Caco-2 (cell line): ENCODE measurements at places on chromosomes 13 and 19. TPM values are rescaled to one million over a fixed set of nuclear protein-coding genes. Genes with fewer than 3 reads are reported as not detected.
A peak's percentile ranks its signal among the peaks of the same experiment; 100 is the strongest.

DNA sequence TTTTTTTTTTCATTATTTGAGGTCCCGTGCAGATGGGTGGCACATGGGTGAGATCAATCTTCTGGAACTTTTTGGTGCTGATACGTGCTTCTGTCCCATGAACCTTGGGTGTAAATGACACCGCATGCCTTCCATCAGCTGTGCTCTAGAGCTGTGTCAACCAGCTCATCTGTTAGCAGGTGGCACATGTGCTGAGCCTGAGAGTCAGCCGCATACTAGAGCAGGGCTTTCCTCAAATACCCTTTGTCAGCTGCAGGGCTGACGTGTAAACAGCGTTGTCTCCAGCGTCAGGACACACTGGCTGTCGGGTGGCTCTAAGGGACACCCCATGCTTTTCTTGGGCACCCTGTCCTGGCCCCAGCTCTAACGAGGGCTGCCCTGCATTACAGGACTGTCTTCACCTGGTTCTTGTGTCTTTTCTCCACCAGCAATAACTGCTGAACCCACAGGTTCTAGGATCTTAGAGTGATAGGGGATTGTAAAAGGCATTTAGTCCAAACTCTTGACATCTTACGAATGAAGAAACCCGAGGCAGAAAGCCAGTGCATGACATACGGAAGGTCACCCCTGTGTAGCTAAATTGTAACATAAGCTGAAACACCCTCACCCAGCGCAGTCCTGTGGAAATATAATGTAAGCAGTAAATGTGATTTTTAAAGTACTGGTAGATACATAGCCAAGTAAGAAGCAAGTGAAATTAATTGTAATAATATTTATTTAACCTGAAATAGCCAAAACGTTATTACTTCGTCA, 119.5 kb downstream of the LRCH1 start:
- no peaks in the 10 kb centered on the region; the same call in 1 of the 2 replicates for H3K36me3 ChIP-seq
- no peaks in the 10 kb centered on the region for H3K27me3 ChIP-seq
- H3K4me3 ChIP-seq, result no peak overlapping the region
- no peak for DNase-seq
- peaks cover 25% of the 10 kb centered on the region for H3K4me1 ChIP-seq

The THSD8 gene
- 23.9 and 25.9 TPM in 2 replicates for total RNA-seq

DNA sequence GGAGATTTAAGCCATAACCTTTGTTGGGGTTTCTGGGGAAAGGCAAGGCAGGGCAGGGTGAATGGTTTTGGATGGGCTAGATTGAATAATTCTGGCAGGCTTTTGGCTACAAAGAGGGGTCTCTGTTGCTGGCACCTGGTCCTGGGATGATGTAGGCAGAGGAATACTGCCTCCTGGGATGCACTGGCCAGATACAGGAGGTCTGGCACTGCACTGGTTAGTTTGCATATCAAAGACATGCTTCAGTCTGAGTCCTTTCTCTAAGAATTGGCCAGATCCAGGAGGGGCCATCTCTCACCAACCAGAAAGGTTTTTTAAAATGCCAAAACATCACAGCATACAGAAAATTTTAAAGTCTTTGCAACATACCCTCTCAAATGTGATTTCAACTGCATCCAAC, 8.0 kb upstream of the MEDAG start:
- no peaks in the 10 kb centered on the region for H3K4me1 ChIP-seq
- no peak overlapping the region for H3K4me3 ChIP-seq
- H3K36me3 ChIP-seq, result no peaks in the 10 kb centered on the region
- no peak overlapping the region for H3K27ac ChIP-seq
- H3K27me3 ChIP-seq, result peaks cover 3% of the 10 kb centered on the region
- no peak for DNase-seq

DNA sequence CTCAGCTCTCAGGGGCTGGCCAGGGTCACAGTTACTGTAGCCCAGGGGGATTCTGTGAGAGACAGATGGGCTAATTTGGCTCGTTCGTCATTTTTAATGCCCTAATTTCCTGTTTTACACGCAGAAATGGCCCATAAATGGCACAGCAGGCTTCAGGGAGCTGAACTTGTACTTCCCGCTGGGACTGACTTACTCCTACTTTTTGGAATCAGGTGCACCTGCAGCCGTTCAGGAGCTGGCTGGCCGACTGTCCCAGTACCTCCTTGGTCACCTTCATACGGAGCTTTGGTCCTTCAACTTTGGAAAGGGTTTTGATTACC, 62.4 kb upstream of the URI1 start:
- no peaks in the 10 kb centered on the region for H3K4me1 ChIP-seq
- H3K4me3 ChIP-seq, result peak overlapping the region; percentile 24
- no peak for DNase-seq
- no peaks in the 10 kb centered on the region for H3K36me3 ChIP-seq
- H3K27ac ChIP-seq, result no peak overlapping the region

- H3K4me1 ChIP-seq, result peaks cover 12% of the 10 kb centered on the region
- peaks cover 3% of the 10 kb centered on the region for H3K36me3 ChIP-seq
- H3K27me3 ChIP-seq, result no peaks in the 10 kb centered on the region
- H3K4me3 ChIP-seq, result no peak overlapping the region
- no peak for DNase-seq
Measured at GRCh38 chr13:29513002-29513980, 82.2 kb downstream of the SLC7A1 start.

DNA sequence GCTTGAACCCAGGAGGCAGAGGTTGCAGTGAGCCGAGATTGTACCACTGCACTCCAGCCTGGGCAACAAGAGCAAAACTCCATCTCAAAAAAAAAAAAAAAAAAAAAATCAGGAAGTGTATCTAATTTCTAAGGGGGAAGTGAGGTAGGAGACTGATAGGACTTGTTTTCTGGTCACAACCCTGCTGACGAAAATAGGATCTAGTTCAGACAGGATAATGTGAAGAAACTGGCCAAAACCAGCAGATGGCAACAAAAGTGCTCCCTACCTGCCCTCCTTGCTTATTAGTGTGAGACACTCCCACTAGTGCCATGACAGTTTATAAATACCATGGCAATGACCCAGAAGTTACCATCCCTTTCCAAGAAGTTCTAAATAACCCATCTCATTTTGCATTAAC, 36.0 kb upstream of the KPNA3 start:
- no peak for DNase-seq
- peaks cover 13% of the 10 kb centered on the region for H3K4me1 ChIP-seq
- no peak overlapping the region for H3K4me3 ChIP-seq
- H3K27me3 ChIP-seq, result no peaks in the 10 kb centered on the region
- no peak overlapping the region for H3K27ac ChIP-seq
- H3K36me3 ChIP-seq, result no peaks in the 10 kb centered on the region

DNA sequence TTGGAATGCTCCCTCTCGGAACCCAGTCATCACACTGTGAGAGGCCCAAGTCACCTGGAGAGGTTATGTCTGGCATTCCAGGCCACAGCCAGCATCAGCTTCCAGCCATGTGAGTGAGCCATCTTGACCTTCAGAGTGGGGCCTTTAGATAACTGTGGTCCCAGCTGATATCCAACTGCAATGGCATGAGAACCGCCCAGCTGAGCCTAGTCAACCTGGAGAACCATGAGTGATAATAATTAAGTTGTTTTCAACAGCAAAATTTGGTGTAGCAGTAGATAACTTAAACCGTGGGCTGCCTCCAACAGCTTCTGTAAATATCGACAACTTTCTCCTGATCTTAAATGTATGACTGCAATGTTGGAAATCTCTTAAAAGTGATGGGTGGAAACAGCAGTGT, 24.6 kb downstream of the DYRK1B start:
- H3K27me3 ChIP-seq, result no peaks in the 10 kb centered on the region
- H3K27ac ChIP-seq, result no peak overlapping the region
- H3K4me3 ChIP-seq, result no peak overlapping the region
- no peaks in the 10 kb centered on the region for H3K36me3 ChIP-seq
- no peaks in the 10 kb centered on the region for H3K4me1 ChIP-seq
- no peak for DNase-seq

DNA sequence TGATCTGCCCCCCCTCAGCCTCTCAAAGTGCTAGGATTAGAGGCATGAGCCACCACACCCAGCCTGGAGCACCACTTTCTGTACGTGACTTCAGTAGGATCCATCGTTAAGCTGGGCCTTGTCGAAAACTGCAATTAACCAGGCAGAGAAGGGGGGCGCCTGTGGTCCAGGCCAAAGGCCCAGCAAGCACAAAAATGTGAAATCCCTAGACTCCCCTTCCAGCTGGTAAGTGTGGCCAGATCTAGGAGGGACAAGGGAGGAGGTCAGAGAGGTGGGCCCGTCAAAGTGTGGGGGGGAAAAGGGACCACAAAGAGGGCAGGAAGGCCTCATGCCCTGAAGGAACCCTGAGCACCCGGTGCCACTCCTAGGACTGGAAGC, 13.8 kb downstream of the DDX39A start:
- H3K4me1 ChIP-seq, result no peaks in the 10 kb centered on the region
- H3K27ac ChIP-seq, result no peak overlapping the region
- no peaks in the 10 kb centered on the region for H3K27me3 ChIP-seq
- peaks cover 3% of the 10 kb centered on the region for H3K36me3 ChIP-seq

- H3K27me3 ChIP-seq, result no peaks in the 10 kb centered on the region
- no peaks in the 10 kb centered on the region for H3K36me3 ChIP-seq
- H3K27ac ChIP-seq, result no peak overlapping the region
- no peaks in the 10 kb centered on the region for H3K4me1 ChIP-seq
- no peak for DNase-seq
Measured at GRCh38 chr19:16060294-16060693, 16.0 kb upstream of the TPM4 start.

The SEMA6B gene
- 0.39 and 0.44 TPM in 2 replicates for total RNA-seq

The RNF113B gene
- total RNA-seq, result not detected in 2 replicates

The DLL3 gene
- 1.7 and 2.7 TPM in 2 replicates for total RNA-seq

DNA sequence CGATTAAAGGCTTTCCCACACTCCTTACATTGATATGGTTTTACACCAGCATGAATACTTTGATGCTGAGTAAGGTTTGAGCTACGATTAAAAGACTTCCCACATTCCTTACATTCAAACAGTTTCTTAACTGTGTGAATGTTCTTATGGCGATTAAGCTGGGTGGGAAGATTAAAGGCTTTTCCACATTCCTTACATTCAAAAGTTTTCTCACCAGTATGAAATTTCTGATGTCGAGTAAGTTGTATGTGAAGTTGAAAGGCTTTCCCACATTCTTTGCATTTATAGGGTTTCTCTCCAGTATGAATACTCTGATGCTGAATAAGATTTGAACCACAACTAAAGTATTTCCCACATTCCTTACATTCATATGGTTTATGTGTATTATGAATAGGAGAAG, 20.0 kb downstream of the ZNF780B start:
- no peaks in the 10 kb centered on the region for H3K36me3 ChIP-seq
- no peak overlapping the region for H3K27ac ChIP-seq
- no peak overlapping the region for H3K4me3 ChIP-seq
- DNase-seq, result no peak

The GPR12 gene
- total RNA-seq, result not detected in 2 replicates

GRCh38 chr19:35226748-35227147, 1.8 kb downstream of the FAM187B start:
- no peaks in the 10 kb centered on the region; the same call in 1 of the 2 replicates for H3K27me3 ChIP-seq
- H3K4me3 ChIP-seq, result no peak overlapping the region
- no peak overlapping the region for H3K27ac ChIP-seq
- no peaks in the 10 kb centered on the region for H3K4me1 ChIP-seq
- H3K36me3 ChIP-seq, result no peaks in the 10 kb centered on the region

- H3K27ac ChIP-seq, result no peak overlapping the region
- H3K27me3 ChIP-seq, result no peaks in the 10 kb centered on the region
- DNase-seq, result no peak
- H3K36me3 ChIP-seq, result no peaks in the 10 kb centered on the region
- no peaks in the 10 kb centered on the region for H3K4me1 ChIP-seq
Measured at GRCh38 chr13:78376033-78376432, 227.3 kb downstream of the POU4F1 start.

GRCh38 chr19:46265217-46265828, 31.5 kb upstream of the HIF3A start:
- peak; percentile 89 for DNase-seq
- peaks cover 4% of the 10 kb centered on the region for H3K4me1 ChIP-seq
- no peaks in the 10 kb centered on the region for H3K27me3 ChIP-seq
- no peak overlapping the region for H3K27ac ChIP-seq

GRCh38 chr19:22523940-22524339, 101.8 kb upstream of the ZNF98 start:
- H3K4me3 ChIP-seq, result no peak overlapping the region
- no peaks in the 10 kb centered on the region for H3K4me1 ChIP-seq
- no peak for DNase-seq
- no peak overlapping the region for H3K27ac ChIP-seq
- H3K36me3 ChIP-seq, result no peaks in the 10 kb centered on the region
- H3K27me3 ChIP-seq, result no peaks in the 10 kb centered on the region

DNA sequence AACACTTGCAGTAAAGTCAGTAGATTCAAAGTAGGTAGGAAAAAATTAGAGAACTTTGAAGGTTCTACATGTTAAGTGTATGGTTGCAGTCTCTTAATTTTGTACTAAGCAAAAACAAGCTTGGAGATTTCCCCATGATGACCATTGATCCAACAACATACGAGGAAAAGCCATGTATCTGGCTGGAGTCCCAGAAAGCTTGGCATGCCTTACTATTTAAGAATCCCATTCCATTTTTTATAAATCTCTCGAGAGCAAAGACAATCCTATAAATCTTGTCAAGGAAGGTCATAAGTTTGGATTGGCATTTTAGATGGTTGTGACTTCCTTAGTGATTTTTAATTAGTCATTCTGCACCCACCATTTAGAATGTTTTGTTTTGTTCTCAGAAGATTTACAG, 495.9 kb downstream of the GPC5 start:
- no peaks in the 10 kb centered on the region for H3K4me1 ChIP-seq
- no peaks in the 10 kb centered on the region for H3K27me3 ChIP-seq
- no peak overlapping the region for H3K4me3 ChIP-seq
- H3K27ac ChIP-seq, result no peak overlapping the region
- DNase-seq, result no peak

The UBL5 gene
- total RNA-seq, result 345 and 359 TPM in 2 replicates

- no peak overlapping the region for H3K27ac ChIP-seq
- no peaks in the 10 kb centered on the region for H3K36me3 ChIP-seq
Measured at GRCh38 chr19:16293118-16294091, 31.2 kb upstream of the KLF2 start.

DNA sequence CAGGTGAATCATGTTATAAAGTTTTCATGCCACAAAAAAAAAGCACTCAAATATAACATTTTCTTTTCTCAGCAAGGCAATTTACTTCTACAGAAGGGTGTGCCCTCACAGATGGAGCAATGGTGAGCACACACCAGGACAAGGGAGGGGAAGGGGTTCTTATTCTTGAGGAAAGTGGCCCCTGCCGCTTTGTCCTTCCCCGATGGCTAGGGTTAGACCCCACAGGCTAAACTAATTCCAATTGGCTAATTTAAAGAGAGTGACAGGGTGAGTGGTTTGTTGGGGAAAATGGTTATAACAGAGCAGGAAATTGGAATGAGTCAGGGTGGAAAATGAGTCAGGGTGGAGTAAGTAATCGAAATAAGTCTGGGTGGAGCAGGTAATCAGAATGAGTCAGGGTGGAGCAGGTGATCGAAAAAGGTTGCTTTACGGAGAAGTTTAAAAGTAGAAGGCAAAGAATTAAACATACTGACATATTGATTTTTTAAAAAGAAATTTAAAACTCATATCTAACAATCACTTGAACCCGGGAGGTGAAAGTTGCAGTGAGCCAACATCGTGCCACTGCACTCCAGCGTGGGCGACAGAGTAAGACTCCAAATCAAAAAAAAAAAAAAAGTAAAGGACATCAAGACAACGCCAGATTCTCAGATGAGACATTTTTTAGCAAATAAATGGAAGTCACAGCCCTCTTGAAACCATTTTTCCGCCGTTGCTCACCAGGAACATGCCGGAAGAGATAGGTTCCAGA, 813 bp downstream of the ZNF562 start:
- H3K36me3 ChIP-seq, result 0 out of 2 replicates have a peak, but pooled peaks cover 1% of the 10 kb centered on the region
- peak; percentile 4 for DNase-seq
- H3K27me3 ChIP-seq, result no peaks in the 10 kb centered on the region
- H3K4me1 ChIP-seq, result no peaks in the 10 kb centered on the region
- H3K27ac ChIP-seq, result peak overlapping the region; percentile 100
- H3K4me3 ChIP-seq, result peak overlapping the region; percentile 76

GRCh38 chr19:40365613-40366401, 17.3 kb downstream of the PLD3 start:
- no peaks in the 10 kb centered on the region for H3K27me3 ChIP-seq
- H3K4me3 ChIP-seq, result no peak overlapping the region
- H3K4me1 ChIP-seq, result no peaks in the 10 kb centered on the region
- no peaks in the 10 kb centered on the region; the same call in 1 of the 2 replicates for H3K36me3 ChIP-seq
